Calu3 (cell line): ENCODE measurements at places on chromosomes 11 and 22. TPM values are rescaled to one million over a fixed set of nuclear protein-coding genes. Genes with fewer than 3 reads are reported as not detected.

Gene RCOR2
- total RNA-seq = 0.26 and 0.37 TPM in 2 replicates

Gene MRGPRD
- total RNA-seq = not detected in 2 replicates

Gene PLAAT3
- 261 and 297 TPM in 2 replicates for total RNA-seq

DNA sequence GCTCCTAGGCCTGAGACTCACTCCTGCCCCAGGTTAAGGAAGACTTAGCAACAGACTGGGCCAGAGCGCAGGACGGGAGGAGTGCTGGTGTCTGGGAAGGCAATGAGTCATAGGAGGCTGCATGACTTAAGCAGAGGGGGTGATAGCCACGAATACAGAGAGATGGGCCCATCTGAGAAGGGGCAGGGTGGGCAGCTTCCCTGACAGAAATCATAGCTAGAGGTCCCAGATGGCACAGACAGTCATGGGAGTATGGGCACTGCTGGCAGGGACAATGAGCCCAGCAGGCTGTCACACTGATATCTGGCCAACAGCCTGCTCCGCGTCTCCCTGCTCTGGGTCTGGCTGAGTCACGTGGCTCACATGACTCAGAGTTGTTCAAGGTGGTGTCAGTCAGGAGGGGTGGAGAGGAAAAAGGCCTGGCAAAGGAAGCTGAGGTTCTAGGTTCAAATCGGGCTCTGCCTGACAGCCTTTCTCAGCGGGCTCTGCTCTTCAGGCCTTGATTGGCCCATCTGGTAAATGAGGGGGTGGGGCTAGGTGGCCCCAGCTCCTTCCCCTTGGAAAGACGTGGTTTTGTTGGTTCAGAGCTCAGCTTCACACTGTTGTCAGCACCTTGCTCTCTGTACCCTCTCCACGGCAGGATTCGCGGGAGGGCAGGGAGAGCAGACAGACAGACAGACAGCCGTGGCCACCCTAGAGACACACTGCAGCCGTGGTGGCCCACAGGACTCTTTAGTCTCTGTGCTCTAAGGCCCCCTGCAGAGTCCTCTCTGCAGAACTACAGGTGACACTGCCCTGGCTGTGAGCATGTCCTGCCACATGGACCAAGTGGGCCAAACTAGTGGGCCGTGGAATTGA is 47.8 kb downstream of the DBX1 start:
- no peaks in the 10 kb centered on the region for H3K27me3 ChIP-seq
- H3K4me3 ChIP-seq = peak overlapping the region; percentile 13
- H3K36me3 ChIP-seq = peaks cover 14% of the 10 kb centered on the region
- peaks cover 29% of the 10 kb centered on the region for H3K4me1 ChIP-seq
- peak overlapping the region; percentile 81 for H3K27ac ChIP-seq
- peak; percentile 84 for DNase-seq

- no peak overlapping the region for H3K4me3 ChIP-seq
- H3K4me1 ChIP-seq = peaks cover 9% of the 10 kb centered on the region
- DNase-seq = no peak
Measured at GRCh38 chr22:36267058-36267457, 14.1 kb downstream of the APOL1 start.

- no peaks in the 10 kb centered on the region for H3K36me3 ChIP-seq
- H3K4me1 ChIP-seq = peaks cover 21% of the 10 kb centered on the region
- H3K27ac ChIP-seq = no peak overlapping the region
- H3K4me3 ChIP-seq = no peak overlapping the region
Measured at GRCh38 chr11:69004411-69005182, 8.4 kb downstream of the MRGPRF start.

GRCh38 chr22:25062386-25063085 is 110.0 kb downstream of the KIAA1671 start:
- no peaks in the 10 kb centered on the region for H3K4me1 ChIP-seq
- no peak overlapping the region for H3K27ac ChIP-seq
